ENCODE measurements at places on chromosomes 2 and 18.

DNA sequence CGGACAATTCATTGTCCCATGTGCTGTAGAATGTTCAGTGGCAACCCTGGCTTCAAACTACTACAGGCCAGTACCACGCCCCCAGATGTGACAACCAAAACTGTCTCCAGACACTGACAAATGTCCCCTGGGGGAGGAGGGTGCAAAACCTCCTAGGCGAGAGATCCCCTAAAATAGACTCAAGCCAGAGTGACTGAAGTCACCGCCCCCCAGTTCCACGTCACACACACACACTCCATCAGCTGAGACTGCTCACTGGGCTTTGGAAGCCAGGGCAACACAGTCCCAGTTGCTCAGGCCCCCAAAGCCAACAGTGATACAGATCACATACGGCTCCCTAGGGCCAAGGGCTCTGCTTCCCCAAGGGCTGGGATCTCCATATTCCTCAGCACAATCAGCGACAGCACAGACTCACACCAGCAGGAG, 19.1 kb downstream of the HDAC4 start:
- no peak for DNase-seq

DNA sequence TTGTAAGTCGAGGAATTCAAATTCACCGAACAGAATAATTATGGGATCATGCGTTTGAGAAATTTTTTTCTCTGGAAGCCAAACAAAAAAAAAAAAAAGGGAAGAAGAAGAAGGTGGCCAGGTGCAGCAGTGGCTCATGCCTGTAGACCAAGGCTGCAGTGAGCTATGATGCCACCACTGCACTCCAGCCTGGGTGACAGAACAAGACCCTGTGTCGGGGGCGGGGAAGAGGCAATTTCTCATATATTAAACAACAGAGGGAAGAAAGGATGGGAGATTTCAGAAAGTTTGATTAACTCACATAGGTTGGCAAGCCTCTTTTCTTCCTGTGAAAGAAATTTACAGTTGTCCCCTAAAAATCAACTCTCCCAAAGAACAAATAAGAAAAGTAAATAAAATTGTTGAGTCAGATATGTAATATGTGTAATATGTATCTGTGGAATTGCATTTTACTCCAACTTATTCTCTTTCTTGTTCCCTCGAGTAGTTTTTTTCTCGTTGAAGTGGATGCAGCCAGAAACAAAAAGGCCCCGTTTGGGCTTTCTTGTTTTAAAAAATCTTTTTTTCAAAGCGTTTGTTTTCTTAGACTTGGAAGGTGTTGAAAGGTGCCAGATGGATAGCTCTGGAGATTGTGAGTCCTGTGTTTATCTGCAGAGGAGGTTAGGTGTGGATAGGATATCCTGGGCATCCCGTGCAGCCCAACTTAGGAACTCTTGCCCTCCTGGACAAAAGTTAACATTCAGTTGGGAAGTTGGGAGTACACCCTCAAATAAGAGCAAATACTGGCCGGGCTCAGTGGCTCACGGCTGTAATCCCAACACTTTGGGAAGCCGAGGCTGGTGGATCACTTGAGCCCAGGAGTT, 25.4 kb upstream of the FMNL2 start:
- DNase-seq, result no peak

DNA sequence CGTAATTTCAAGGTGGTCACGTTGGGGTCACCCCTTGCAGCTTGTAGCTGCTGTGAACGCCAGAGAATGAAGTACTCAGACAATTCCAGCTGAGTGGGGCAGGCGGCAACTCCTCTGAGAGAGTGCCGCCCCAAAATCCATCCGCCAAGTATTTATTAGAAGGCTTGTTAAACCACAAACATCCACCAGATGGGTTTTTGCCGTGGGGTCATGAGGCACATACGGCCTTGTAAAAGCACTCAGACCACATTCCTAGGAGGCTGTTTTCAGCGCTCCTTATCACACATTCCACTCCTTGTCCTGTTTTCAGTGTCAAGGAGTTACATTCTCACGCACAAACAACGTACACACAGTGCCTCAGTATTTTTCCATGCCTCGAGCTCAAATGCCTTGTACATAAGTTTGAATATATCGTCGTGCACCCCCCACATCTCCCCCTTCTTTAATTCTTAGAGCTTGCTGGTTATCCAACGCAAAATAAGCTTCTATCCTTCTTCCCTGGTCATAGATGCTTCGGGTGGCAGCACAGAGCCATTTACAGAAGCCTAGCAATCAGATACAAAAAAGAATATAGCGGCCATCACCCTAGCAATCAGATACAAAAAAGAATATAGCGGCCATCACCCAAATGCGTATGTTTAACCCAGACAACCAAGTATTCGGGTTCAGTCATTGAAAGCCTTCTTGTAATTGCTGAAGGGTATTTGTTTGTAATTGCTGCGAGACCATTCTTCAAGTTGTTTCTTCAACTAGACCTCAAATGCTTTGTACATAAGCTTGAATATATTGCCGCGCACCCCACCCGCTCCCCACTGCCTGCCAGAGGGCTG, 7.3 kb downstream of the ALPP start:
- no peak for DNase-seq

GRCh38 chr2:172231508-172231907, 128.8 kb upstream of the DLX2 start:
- DNase-seq, result no peak

GRCh38 chr18:23240609-23240930, 105.3 kb downstream of the CABLES1 start:
- DNase-seq, result no peak

DNA sequence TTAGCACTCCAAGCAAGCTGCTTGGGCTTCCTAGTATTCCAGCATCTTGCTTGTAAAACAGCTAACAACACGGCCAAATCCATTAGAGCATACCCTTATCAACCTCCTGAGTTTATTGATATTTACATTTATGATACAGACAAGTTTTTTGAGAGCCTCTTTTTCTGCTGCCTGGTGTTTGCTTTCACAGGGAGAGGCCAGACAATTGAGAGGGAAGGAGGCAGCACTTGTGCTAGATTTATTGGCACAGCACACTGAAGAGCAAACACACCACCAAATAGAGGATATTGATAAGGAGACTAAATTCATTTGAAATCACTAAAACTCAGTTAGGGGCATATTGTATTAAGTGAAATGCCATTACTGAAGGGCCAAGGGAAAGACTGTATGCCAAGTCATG, 1142.3 kb upstream of the FANCL start:
- no peak for DNase-seq

GRCh38 chr2:172040311-172040710, 40.6 kb downstream of the METAP1D start:
- no peak for DNase-seq

GRCh38 chr18:3054780-3055179, 41.8 kb upstream of the LPIN2 start:
- no peak for DNase-seq

- DNase-seq, result no peak
These were observed 77.4 kb downstream of the KCNF1 start for GRCh38 chr2:10989151-10989550.

DNA sequence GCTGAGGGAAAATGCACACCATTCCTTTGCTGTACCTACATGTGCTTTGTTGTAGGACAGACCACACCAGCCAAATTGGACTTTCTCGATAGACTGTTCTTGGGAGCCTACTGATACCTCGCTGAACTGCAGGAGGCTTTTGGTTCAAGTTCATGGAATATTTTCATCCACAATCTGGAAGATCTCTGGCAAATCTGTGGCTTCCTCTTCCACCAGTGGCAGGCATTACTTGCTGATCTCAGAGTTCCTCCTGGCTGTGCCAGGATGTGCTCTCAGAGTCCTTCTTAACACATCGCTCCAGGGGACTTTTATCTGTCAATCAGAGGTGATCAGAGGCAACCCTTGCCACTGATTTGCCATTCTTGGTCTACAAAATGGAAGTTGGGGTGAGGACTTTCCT, 87.7 kb downstream of the PTGR3 start:
- no peak for DNase-seq

- no peak for DNase-seq
These were observed 1.8 kb upstream of the AGBL5 start for GRCh38 chr2:27049422-27050280.

DNA sequence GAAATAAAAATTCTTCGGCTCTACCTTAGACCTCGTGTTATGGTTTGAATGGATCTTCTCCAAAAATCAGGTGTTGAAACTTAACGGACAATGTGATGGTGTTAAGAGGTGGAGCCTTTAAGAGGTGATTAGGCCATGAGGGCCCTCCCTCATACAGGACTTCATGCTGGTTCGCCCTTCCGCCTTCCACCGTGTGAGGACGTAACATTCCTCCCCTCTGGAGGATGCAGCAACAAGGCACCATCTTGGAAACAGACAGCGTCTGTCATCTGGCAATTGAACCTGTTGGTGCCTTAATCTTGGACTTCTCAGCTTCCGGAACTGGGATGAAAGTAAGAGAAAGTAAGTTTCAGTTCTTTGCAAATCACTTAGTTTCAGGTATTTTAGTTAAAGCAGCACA, 126.3 kb upstream of the SPRED2 start:
- DNase-seq, result no peak

DNA sequence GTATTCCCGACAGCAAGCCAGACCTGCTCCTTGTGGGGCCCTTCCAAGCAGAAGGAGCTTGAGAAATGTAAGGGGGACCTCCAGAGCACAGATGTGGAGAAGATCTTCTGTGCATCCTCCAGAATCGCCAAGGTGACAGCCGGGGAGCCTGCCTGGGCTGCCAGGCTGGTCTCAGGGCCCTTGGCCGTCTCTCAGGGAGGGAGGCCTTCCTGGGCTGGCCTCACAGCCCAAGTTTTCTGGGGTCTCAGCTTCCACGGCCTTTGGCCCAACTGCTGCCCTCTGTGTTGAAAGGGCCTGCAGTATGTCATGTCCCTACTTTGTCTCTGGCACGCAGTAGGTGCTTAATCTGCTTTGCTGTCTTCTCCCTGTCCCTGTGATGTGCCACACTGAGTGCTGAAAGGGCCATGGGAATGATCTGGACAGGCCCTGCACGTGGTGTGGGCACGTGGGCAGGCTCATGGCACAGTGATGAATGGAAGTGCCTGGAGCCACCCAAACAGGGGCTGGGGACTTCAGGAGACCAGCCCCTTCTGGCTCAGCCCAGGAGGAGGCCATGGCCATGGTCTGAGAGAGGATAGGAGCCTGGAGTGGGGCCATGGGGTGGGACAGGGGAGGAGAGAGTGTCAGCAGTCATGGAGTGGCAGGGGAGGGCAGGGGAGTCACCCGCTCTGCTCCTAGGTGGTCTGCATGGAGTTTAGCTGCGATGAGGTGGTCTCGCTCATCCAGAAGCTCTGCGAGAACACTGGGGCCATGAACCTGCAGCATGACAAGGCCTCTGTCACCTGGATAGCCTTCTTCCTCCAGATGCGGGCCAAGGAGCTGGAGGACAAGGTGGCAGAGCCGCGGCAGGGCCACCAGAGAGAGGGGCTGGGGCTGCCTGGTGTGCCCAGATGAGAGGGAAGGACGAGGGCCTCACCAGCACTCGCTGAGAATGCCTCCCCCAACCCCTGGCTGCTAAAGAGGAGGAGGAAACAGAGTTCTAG, 35.4 kb downstream of the HJURP start:
- DNase-seq, result no peak

- no peak for DNase-seq
These were observed 41.4 kb upstream of the DTNB start for GRCh38 chr2:25714740-25715139.

DNA sequence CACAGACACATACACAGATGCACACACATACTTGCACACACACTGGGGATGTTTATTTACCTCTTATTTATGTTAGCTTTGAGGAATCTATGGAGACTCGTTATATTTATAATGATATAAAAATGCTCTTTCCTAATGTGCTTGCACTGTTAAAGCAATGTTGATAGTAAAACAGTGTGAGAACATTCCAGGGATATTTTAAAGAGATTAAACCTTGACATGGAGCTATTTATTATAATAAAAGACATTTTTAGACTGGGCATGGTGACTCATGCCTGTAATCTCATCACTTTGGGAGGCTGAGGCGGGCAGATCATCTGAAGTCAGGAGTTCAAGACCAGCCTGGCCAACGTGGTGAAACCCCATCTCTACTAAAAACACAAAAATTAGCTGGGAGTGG, 557.3 kb upstream of the ZNF804A start:
- no peak for DNase-seq

- DNase-seq, result no peak
These were observed 156.5 kb downstream of the COL6A3 start for GRCh38 chr2:237257471-237257951.

GRCh38 chr18:9429662-9429993, 45.7 kb upstream of the RALBP1 start:
- no peak for DNase-seq

- DNase-seq, result no peak
These were observed 258.9 kb downstream of the METTL4 start for GRCh38 chr18:2312440-2312839.

DNA sequence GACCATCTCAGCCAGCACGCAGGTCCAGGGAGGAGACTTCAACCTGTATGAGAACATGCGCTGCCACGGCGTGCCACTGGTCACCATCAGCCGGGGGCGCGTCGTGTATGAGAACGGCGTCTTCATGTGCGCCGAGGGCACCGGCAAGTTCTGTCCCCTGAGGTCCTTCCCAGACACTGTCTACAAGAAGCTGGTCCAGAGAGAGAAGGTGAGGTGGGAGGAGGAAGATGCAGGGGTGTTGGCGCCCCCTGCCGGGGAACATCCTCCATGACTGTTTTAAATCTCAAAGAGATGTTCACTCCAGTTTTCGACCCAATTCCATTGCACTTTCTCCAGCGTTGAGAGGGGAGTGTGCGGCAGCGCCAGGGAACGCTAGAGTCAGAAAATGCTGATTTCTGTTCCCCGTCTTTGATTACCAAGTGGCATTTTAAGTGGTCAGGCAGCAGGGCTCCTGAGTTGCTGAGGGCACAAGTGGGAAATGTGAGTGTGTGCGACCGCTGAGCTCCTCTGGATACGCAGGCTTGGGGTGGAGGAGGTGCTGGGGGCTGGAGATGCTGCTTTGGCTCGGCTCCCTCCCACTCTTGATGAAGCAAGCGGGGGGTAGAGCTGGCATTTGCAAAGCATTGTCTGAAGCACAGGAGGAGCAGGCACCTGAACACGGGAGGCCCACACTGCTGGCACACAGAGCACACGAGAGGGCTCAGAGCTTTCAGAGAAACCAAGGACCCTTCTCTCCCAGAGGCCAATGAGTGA, 27.7 kb upstream of the MAPRE3 start:
- DNase-seq, result peak; percentile 56

DNA sequence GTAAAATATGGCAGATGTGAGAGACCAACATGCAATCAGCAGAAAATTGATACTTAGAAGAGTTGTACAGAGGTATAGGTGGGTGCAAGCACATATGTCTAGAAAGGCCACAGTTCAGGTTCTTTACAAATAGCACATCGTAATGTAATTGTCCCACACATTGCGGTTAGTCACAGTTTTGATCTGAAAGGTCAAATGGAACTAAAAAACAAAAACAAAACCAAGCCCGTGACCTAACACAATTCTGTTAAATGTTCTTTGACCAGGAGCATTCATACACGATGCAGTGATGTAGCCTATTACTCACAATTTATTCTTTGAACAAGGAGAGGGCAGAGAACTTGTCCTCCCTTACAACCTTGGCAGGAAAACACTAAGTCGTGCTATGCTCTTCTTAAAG, 108.9 kb upstream of the MAP4K3 start:
- no peak for DNase-seq
